Stimulated activated CD4-positive, alpha-beta T cell treated with anti-CD3 and anti-CD28 coated beads, Interleukin-1b, Interleukin-23, amount 100 ng/mL, for 1 hour (primary cell): ENCODE measurements at places on chromosomes 5 and 9.

- DNase-seq = no peak
Measured at GRCh38 chr5:90112033-90112692, 297.4 kb downstream of the CETN3 start.

GRCh38 chr5:35884191-35884769, 27.6 kb downstream of the IL7R start:
- no peak for DNase-seq

DNA sequence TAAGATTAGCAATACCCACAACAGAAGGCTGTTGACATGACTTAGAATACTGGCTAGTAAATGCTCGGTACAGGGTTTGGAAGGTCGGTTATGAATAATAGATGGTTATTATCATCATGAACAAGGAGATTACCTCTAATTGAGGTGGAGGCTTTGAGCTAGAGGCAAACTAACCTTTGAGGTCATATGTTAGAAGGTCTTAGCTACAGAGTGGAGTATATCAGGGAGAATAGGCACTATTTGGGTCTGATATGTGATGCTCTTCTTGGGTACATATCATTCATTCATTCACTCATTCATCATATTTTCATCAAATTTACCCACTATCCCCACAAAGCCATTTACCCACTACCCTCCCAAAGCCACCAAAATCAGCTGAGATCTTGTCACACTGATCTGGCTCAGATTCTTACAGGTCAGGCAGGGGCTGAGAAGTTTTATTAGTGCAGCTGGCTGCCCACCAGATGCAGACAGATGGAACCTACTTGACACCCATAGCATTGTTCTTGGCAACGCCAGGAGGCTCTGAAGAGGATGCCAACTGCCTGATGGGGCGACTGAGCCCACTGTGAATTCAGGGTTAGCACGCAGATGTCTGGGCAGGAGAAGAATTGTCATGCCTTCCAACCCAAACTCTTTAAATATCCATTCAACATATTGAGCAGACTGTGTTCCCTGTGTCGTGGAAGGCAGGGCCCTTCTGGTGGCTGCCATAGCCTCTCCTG, 90.2 kb upstream of the SH3PXD2B start:
- DNase-seq = no peak

DNA sequence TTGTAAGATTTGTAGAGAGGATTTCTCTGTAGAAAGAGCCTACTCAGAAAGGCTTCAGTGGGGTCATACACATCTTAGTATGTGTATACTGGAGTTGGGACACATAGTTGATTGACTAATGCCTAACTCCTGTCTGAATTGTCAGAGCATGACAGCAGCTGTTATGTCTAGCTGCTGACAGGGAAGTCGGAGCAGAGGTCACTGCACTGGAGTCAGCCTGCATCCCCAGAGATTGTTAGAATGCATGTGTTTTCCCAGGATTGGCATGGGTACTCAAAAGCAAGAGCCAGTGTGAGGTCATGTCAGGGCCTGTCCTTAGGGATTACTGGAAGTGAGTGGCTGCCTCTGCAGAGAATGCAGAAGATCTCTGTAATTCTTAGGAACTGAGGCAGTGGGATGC, 82.7 kb downstream of the ITGA1 start:
- no peak for DNase-seq

DNA sequence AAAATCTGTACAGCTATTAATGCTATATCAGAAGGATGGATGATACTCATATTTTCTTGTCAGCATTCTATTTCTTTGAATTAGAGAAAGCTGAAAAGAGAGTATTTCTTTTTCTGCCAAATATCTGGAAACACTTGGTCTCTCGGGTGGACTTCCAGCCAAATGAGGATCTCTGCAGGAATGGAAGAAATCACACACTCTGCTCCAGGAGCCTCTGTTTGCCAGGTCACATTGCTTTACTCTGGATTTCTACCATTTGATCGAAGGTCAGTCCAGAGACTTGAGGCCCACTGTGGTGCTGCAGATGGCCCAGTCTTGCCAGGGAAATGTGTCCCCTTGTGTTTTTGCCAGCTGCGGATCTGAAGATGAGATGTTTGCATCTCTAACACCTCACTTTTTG, 154.1 kb downstream of the PCSK1 start:
- DNase-seq = no peak

DNA sequence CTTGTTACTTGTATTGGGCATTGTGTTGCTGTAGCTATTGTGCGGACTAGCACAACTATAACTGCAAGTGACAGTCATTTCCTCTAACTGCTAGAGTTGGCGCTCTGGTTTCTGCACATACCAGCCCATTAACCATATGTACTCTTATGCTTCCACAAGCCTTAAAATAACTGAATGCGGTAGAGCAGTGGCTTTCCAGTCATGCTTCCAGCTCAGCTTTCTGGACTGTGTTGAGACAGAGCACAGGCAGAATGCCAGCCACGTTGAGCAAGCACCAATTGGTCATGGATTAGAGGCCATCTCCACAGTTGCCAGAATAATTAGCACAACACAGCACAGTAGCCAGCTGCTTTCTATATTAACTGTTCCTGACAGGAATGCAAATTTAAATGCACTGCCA, 12.2 kb downstream of the INVS start:
- DNase-seq = no peak
